NCI-H1436 (cell line): ENCODE measurements at places on chromosomes 2 and 18.

- DNase-seq: no peak
Observed at GRCh38 chr2:164948540-164948939, 6.8 kb downstream of the SLC38A11 start.

DNA sequence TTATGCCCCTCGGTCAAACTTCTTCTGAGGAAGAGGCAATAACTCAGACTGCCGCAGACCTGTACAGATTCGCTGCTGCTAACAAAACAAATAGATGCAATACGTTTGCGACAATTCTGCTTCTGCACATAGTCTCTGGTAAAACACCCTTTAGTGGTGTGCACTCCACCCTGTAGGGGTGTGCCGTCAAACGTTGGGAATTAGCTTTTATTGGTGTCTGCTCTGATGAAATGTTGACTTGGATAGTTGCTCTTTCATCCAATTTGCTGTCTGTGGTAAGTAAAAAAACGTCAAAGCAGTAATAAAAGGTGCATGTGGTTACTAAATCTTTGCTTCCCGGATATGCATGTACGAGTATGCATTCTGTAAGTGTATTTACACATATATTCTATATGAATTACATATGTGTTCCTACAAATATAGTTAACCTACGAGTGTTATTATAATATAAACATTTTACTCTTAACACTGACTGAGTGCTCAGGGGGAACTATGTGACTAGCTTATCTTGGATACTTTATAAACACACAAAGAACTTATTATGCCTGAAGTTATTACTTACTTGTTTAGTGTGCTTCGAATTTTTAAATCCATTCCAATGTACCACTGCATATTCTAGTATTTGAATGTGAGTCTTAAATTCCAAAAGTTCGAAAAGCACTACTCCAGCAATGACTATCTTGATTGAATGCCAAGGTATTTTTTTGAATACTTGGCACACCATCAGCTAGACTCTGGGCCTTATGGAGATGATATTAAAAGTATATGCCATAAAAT, 610.2 kb downstream of the ZEB2 start:
- no peak for DNase-seq

GRCh38 chr2:185785851-185786473, 47.4 kb downstream of the FSIP2 start:
- DNase-seq: no peak

GRCh38 chr2:67840460-67841068, 222.2 kb downstream of the C1D start:
- DNase-seq: peak; percentile 32

GRCh38 chr18:23798824-23799223, 109.6 kb downstream of the LAMA3 start:
- no peak for DNase-seq

- no peak for DNase-seq
Observed at GRCh38 chr2:10934979-10935350, 23.2 kb downstream of the KCNF1 start.
